ENCODE measurements at places on chromosomes 16 and 17. TPM values are rescaled to one million over a fixed set of nuclear protein-coding genes. Genes with fewer than 3 reads are reported as not detected.

GRCh38 chr16:69260506-69260905, 50.6 kb upstream of the VPS4A start:
- no peak for DNase-seq
- no peaks in the 10 kb centered on the region for H3K27me3 ChIP-seq

DNA sequence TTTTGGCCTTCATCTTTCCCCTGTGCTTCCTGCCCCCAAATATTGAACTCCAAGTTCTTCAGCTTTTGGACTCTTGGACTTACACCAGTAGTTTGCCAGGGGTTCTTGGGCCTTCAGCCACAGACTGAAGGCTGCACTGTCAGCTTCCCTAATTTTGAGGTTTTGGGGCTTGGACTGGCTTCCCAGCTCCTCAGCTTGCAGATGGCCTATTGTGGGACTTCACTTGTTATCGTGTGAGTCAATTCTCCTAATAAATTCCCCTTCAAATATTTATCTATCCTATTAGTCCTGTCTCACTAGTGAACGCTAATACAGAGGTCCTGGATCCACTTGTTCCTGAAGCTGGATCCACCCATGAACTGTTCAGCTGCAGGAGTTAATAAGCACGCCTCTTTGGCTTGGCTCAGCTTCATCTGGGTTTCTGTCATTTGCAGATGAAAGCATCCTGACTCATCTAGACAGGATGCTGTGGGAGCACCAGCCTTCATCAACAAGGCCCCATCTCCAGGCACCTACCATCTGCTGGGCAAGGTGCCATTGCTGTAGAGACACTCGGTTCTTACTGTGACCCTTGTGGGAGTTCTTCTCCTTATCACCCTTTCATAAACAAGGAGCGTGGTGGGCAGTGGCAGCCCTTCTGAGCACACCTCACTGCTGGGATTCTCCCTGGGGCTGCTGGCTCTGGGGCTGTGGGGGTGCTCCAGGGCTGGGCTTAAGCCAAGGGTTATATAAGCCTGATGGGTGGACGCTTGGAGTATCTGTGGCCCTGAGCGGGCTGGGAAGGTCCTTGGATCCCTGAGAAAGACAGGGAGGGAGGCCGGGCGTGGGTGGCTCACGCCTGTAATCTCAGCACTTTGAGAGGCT, 23.1 kb downstream of the LAT start:
- no peaks in the 10 kb centered on the region for H3K27me3 ChIP-seq
- H3K27ac ChIP-seq, result no peak overlapping the region
- H3K4me1 ChIP-seq, result no peaks in the 10 kb centered on the region
- no peaks in the 10 kb centered on the region for H3K36me3 ChIP-seq

GRCh38 chr17:27624539-27624938, 6.4 kb upstream of the LGALS9 start:
- no peak overlapping the region for H3K4me3 ChIP-seq
- no peak overlapping the region for H3K27ac ChIP-seq
- DNase-seq, result no peak
- peaks cover 61% of the 10 kb centered on the region for H3K36me3 ChIP-seq

DNA sequence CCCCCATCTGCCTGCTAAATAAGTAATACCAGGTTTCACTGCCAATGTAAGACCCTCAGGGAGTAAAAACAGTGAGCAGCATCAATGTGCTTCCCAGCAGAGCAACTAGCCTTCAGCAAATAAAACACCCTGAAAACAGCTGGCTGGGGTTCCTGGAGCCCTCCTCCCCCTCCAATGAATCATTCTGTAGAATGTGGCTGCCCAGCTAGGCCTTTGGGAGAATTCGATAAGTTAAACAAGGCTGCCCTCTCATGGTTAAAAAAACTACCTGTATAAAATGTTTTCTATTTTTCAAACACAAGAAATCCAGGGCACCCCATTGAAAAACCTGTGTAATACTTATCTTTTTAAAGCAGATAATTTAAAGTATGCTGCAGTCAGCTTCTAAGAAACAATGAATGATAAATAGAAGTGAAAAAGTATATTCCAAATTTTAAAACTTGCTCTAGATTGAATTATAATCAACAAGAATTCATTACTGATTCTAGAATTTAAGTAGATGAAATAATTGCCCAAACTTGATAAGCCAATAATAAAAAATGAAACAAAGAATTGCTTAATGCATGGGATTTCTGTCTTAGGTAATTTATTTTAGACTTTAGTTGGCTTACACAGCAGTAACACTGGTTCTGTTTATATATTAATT, 9.4 kb upstream of the TOM1L1 start:
- no peaks in the 10 kb centered on the region for H3K4me1 ChIP-seq
- no peak overlapping the region for H3K27ac ChIP-seq
- no peak overlapping the region for H3K4me3 ChIP-seq
- H3K27me3 ChIP-seq, result no peaks in the 10 kb centered on the region
- no peak for DNase-seq

DNA sequence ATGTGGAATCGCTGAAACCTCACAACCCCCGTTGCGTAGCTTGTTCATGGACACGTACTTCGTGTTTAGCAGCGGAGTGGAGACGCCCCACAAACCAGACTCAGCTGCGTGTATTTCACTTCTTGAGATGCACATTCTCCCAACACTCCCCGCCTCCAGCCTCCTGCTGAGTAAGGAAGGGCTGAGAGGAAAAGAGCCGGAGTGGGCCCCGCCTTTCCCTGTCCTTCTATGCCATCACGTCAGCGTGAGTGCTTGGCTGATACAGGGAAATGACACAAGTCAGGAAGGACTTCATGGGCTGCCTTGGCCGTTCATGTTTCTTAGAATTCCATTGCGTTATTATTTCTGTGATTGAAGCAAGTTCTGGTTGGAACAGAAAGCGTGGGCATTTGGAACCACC, 68.6 kb upstream of the CBX4 start:
- no peak overlapping the region for H3K27ac ChIP-seq
- H3K27me3 ChIP-seq, result no peaks in the 10 kb centered on the region
- H3K36me3 ChIP-seq, result no peaks in the 10 kb centered on the region

The SSTR5 gene
- total RNA-seq, result 0.19 TPM
